ENCODE measurements at places on chromosomes 16 and 17.

DNA sequence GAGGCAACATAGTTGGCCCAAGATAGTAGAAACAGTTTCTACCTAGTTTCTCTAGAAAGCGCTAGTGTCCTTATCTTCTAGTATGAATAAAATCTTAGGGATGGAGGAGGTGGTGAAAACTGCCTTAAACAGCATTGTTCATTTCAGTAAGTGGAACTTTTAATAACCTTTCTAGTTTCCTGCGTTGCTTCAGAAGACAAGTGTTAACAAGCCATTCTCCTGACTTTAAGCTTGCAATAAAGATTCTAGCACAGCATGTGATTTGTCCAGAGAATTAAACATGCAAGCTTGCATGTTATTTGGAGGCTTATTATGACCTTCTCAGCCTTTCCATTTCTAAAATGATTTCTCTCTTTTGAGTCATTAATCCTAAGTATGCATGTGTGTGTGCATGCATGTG lies 72.3 kb downstream of the TANGO6 start:
- DNase-seq = no peak

- no peak for DNase-seq
Observed at GRCh38 chr17:66364990-66365490, 62.6 kb downstream of the PRKCA start.

DNA sequence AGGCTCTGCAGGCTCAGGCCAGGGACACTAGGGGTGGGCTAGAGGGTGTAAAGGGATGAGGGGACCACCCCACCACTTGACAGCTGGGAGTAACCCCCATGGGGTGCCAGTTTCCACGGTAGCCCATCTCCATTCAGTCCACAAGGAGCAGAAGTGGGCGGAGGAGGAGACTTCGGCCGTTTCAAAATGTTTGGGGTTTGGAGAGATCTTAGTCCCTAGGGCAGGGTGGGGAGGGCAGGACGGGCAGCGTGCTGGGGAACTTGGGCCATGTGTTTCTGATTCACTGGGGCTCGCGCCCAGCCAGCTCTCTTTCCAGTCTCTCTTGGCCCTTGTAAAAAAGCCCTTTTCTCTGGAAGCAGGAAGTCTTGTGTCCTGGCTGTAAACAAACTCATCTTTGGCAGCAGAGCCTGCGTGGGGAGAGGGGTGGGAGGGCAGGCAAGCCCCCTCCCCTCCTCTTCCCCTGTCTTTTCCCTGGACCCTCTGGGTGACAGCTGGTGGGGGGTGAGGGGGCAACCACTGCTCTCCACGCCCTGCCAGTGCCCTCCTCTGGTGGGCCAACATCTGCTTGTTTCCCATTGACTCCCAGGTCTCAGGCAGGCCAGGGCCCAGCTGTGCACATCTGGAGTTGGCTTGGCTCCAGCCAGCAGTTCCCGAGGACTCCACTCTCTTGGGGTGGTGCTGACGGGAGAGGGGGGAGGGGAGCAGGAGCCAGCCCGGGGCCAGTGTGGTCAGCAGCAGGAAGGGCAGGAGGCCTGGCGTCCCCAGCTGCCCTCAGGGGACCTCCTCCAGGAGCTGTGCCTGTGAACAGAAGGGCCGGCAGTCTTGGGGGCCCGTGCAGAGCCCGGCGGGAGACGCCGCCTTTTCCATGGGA lies 8.1 kb downstream of the CYGB start:
- peak; percentile 45 for DNase-seq

GRCh38 chr17:45367216-45367615 lies 50.4 kb upstream of the MAP3K14 start:
- no peak for DNase-seq

DNA sequence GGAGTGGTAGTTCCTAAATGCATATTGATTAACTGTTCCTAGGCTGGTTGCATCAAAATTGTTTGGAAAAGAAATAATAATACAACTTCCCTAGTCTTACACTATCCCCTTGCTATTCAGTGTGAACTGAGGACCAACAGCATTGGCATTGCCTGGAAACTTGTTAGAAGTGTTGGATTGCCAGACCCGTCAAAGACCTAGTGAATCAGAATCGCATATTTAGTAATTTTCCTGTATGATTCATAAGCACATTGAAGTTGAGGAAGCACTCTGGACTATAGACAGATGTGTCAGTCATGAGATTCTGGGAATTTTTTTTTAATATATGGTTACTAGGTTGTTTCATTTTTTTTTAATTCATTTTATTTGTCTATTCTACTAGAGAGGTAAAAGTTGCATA lies 34.7 kb upstream of the KCNJ16 start:
- peak; percentile 59 for DNase-seq

DNA sequence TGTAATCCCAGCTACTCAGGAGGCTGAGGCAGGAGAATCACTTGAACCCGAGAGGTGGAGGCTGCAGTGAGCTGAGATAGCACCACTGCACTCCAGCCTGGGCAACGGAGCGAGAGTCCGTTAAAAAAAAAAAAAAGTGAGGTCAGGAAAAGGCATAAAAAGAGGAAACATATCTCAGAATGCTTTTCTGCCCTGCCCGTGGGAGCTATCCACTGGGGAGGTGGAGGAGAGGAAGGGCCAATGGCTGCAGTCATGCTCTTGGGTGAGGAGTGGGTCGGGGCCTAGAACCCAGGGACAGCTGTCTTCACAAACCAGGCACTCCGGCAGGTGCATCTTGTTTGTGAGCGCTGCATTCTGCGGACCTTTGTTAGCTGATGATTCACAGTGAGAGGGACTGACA lies 60.0 kb upstream of the CDC42EP4 start:
- no peak for DNase-seq

DNA sequence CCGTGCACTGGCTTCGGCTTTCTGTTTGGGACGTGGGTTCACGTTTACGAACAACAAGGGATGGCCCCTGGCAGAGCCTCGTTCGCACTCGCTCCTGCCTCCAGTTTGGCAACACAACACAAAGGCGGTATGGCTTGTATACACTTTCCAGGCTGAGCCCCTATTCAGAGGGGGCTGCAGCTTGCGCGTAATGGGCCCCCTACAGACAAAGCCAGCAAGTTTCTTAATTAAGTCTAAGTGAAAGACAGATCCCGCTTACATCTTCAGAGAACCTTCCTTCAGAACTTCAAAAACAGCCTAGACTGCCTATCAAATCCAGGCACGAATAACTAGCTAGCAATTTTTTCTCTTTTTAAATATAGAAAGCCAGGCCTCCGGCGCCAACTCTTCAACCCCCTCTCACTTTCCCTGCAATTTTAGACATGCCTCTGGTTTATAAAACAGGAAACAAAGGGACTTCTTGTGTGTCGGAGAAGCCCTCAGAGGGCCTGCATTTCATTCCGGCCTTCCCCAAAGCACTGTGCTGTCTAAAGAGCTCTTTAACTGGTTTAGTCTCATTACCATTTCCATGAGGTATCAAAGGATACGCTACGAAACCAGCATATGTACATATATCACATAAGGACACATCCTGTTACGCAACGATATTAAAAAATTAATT lies 244.9 kb downstream of the STX8 start:
- DNase-seq = no peak

GRCh38 chr16:8295513-8296237 lies 294.6 kb downstream of the TMEM114 start:
- no peak for DNase-seq

DNA sequence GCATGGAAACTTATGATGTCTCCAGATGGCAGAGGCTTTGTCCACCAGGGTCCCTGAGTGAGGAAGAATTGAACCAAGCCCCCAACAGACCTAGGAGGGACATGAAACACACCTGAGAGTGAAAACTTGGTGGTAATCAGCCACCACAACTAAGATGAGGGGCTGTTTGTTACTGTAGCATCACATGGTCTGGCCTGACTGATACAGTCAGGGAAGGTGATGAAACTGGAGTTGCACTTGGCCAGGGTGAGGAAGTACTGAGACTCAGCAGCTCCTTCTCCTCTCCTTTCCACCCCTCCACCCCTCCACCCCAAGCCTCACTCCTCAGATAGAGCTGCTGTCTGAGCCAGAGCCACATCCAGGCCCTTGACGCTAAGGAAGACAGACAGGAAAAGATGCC lies 37.2 kb downstream of the C16orf82 start:
- no peak for DNase-seq

- peak; percentile 6 for DNase-seq
Observed at GRCh38 chr17:70099294-70099693, 24.3 kb downstream of the KCNJ16 start.

DNA sequence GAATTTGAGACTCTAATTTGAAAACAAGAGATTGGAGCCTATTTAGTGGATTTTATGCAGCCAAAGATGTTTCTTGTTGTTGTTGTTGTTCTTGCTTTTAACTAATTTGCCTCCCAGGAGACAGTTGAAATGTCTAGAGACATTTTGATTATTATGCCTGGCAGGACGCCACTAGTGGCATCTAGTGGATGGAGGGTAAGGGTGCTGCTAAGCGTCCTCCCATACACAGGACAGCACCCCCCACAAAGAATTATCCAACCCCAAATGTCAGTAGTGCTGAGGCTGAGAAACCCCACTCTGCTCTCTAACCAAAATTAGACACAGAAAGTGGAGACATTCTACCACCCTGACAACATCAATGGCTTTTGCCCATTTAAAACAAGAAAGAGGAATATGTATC lies 15.4 kb upstream of the HSBP1 start:
- DNase-seq = no peak

DNA sequence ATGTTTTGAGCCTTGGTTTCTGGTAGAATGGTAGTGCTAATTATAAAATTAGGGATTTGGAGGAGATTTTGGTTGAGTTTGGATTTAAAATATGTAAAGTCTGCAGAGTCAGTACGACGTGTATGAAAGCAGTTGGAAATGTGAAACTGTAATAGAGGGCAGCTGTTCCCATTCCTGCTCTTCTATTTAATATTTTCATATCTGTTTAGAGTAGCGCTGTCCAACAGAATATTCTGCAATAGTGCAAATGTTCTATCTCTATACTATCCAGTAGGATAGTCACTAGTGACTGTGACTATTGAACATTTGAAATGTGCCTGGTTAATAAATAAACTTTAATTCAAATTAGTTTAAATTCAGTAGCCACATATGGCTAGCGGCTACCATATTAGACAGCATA lies 443.4 kb upstream of the SOX9 start:
- DNase-seq = no peak

DNA sequence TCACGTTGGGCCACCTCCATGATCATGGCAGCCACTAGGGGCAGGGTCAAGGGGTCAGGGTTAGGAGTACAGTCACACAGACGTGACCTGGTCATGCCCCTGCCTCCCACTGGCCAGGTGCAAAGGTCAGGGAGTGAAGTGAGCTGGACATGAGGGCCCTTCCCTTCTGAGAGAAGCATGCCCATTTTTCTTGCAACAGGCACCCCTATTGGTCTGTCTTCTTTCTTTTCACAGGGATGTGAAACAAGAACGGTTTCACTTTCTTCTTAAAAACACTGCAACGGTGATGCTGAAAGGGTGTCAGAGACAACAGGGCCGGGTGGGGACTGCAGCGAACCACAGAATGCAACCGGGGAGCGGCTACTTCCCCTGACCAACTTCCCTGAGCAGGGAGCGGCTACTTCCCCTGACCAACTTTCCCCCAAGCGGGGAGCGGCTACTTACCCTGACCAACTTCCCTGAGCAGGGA lies 52.1 kb upstream of the DOC2B start:
- no peak for DNase-seq

- no peak for DNase-seq
Observed at GRCh38 chr16:15529673-15530072, 95.3 kb downstream of the BMERB1 start.

- DNase-seq = no peak
Observed at GRCh38 chr16:65888201-65888600, 478.3 kb upstream of the CDH5 start.

- DNase-seq = no peak
Observed at GRCh38 chr17:39118674-39119419, 32.6 kb downstream of the PLXDC1 start.

GRCh38 chr17:73455050-73455687 lies 143.4 kb upstream of the CDC42EP4 start:
- DNase-seq = no peak

DNA sequence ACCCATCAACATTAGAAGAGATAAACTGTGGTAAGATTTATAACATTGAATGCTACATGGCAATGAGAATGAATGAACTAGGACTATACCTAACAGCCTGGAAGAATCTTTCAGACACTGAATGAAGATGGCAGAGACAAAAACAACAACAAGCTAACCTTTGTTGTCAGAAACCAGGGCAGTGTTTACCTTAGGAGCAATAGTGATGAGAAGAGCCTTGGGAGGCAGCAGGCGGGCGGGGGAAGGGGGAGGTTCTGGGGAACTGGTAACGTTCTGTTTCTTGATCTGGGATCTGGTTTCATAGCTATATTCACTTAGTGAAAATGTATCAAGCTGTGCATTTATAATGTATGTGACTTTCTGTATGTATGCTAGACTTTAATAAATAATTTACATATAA lies 139.0 kb upstream of the TNRC6C start:
- DNase-seq = no peak

DNA sequence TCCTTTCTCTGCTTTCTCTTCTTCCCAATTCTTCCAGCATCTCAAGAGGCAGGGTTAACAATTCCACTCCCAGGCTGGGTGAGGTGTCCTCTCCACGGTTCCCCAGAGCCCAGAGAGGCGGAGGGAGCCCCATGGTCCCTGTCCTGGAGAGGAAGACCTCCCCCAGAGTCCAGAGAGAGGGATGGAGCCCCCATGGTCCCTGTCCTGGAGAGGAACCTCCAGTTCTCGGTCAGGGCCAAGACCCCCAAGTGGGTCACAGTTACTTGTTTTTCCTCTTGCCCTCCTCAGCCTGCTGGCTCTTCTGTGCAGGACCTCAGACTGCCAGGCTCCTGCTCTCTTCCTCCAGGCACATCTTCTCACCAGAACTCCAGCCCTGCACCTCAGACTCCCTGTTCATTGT lies 135.2 kb downstream of the RPTOR start:
- no peak for DNase-seq

DNA sequence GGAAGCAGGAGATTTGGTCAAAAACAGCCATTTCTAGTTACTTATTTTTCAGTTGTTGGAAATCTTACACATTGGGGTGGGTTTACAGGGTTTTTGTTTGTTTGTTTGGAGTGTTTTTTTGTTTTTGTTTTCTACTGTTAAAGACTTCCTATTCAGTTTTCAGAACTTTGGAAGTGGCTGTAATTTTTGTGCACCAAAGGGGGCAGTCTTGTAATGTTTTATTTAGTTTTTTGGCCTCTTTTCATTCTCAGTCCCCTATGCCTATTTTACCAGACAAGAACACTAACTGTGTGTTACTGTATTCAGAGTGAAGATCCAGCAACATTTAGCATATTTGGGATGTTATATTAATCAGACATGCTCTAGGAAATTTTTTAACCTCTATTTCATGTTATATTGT lies 20.6 kb downstream of the TPPP3 start:
- DNase-seq = no peak

DNA sequence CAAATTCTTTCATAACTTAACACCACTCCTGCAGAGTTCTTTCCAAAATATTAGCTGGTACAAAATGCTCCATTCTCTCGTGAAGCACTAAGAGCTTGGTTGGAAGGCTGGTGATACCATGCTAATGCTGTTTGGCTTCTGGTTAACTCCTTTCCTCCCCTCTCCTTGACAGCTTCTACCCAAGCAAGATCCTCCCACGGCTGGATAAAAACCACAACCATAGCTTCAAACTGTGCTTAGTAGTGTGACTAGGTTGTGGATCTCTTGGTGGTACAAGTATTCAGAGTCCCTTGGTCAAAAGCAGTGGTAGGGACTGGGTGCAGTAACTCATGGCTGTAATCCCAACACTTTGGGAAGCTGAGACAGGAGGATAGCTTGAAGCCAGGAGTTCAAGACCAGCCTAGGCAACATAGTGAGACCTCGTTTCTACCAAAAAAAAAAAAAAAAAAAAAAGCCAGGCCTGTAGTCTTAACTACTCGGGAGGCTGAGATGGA lies 2.3 kb downstream of the PHAF1 start:
- no peak for DNase-seq

All from HS-5 (cell line).